Naive thymus-derived CD4-positive, alpha-beta T cell (primary cell): ENCODE measurements at places on chromosomes 3 and 15.

GRCh38 chr3:39362192-39362591 is 21.0 kb upstream of the SLC25A38 start:
- DNase-seq: no peak

DNA sequence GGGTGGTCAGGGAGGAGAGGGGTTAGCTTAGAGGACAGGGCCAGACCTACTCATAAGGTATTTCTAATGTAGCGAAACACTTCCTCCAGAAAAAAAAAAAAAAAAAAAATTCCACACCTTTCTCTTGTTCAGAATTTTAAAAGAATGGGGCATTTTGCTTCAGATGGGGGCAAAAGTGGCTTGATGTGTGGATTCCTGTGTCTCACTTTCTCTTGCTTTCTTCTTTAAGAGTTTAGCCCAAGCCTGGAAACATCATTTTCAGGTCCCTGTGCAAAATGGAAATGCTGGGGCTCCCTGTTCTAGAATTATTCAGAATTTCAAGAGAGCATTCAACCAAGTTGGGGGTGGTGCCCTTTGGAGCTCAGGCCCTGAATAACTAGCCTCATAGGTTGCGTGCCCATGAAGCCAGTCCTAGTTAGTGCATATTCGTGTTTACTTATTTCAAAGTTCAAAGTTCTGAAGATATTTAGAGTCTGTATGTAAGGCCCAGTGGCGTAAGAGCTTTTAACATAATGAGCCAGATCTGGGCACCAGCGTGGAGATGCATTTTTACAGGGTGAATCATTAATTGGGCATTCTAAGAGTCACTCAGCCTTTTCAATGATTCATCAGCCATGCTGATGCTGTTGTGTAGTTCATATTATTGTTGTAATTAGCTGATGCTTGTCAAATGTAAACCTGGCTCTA is 104.5 kb downstream of the RPLP1 start:
- DNase-seq: no peak

- DNase-seq: no peak
Observed at GRCh38 chr3:36366308-36366707, 14.0 kb upstream of the STAC start.

DNA sequence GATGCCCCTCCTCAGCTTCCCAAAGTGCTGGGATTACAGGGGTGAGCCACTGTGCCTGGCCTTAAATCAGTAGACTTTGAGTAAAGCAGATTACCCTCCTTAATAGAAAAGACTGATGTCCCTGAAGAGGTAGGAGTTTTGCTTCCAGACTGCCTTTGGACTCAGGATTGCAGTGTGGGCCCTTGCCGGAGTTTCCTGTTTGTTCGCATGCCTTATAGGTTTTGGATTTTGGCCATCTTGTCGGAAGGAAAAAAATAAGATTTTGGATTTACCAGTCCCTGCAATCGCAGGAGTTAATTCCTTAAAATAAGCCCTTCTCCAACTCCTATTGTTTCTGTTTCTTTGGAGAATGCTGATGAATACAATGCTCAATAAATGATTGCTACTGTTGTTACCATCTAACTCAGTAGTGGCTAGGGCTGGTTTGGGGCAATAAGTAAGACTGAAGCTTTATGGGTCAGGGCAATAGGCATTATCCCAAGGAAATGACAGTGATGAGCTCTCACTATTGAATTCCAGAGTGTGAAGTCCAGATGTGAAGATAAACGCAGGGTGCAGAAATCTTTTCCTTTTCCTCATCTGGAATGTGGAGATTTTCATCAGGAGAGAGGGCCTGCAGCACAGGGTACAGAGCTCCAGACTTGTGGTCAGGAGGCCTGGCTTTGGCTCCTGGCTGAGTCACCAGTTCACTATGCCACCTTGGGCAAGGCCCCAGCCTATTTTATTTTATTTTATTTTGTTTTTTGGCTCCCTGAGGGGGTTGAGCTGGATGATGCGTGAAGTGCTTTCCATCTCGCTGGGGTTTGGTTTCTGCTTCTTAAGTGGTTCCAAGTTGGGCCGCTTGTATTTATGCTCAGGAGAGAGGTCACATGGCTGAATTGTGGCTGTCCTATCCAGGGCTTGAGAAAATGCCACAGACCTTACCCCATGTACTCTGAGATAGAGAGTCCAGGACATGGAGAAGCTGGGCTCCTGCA is 25.3 kb downstream of the FOXL2 start:
- no peak for DNase-seq

DNA sequence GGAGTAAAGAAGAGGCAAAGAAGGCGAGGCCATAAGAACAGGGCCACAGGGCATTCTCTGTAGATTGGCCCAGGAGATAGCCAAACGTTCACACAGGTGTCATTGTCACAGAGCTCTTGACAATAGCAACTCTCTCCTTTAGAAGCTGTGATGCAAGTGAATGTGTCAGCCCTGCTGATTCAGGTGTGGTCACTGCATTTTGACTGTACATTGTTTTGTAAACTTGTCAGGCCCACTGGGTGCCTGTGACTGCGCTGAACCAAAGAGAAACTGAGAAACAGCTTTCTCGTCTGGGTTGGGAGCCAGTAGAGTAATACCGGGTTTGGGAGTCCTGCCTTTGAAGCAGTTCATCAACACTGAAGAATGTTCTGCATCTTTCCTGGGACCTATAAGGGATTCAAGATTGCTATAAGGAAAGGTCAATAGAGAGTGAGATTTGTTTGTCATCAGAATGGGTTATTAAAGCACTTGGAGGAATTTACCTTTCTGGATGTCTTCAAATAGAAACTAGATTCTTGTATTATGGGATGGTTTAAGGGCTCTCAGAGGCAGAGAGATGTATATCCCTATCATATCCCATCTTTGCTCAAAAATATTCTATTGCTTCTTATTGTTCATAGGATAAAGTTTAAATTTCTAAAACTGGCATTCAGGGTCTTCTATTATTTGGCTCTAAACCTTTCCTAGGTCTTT is 45.4 kb downstream of the TMEM45A start:
- DNase-seq: no peak
